ENCODE measurements at places on chromosomes 4 and X. TPM values are rescaled to one million over a fixed set of nuclear protein-coding genes. Genes with fewer than 3 reads are reported as not detected.

GRCh38 chr4:121064482-121064881 lies 7.9 kb downstream of the NDNF start:
- DNase-seq: no peak

- no peak for DNase-seq
These were observed 41.0 kb downstream of the NSG1 start for GRCh38 chr4:4427886-4428285.

- no peak for DNase-seq
These were observed 8.0 kb downstream of the SLC9B1 start for GRCh38 chr4:103011378-103012025.

DNA sequence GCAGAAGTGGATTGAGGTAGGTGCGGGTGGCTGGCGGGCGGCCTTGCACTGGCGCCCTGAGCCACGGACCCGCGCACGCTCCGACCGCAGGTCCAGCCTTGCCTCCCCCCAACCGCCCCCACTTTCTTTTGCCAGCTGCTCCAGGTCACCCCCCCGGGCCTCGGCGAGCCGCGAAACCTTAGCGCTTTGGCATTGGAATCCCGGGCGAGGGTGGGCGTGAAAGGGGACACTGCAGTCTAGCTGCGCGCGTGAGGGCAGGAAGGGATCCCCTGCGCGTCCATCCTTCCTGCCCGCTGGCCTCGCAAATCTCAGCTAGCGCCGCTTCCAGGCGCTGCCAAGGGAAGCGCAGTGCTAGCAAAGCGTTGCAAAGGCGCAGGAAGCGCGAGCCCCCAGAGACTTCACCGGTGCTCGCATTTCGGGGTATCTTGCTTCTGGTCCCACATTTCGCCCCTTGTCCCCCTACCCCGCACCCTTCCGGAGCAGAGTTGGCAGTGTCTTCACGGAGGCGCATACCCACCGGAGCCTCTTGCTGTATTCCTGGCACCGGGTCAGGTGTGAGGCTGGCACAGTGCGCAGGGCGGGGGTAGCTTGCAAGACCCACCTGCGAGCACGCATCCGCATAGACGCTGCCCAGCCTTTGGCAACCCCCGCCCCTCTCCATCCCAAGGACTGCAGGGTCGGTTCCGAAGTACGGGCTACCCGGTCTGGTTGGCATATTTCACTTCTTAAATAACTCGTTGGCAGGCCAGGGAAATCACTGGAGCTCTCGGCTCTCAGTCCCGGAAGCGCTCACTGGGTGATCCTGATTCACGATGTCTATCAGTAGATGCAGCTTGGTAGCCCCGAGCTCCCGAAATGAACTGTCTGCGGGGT lies 104.4 kb downstream of the UCHL1 start:
- peak; percentile 78 for DNase-seq

- DNase-seq: no peak
These were observed 1.4 kb downstream of the HELT start for GRCh38 chr4:185019456-185020292.

DNA sequence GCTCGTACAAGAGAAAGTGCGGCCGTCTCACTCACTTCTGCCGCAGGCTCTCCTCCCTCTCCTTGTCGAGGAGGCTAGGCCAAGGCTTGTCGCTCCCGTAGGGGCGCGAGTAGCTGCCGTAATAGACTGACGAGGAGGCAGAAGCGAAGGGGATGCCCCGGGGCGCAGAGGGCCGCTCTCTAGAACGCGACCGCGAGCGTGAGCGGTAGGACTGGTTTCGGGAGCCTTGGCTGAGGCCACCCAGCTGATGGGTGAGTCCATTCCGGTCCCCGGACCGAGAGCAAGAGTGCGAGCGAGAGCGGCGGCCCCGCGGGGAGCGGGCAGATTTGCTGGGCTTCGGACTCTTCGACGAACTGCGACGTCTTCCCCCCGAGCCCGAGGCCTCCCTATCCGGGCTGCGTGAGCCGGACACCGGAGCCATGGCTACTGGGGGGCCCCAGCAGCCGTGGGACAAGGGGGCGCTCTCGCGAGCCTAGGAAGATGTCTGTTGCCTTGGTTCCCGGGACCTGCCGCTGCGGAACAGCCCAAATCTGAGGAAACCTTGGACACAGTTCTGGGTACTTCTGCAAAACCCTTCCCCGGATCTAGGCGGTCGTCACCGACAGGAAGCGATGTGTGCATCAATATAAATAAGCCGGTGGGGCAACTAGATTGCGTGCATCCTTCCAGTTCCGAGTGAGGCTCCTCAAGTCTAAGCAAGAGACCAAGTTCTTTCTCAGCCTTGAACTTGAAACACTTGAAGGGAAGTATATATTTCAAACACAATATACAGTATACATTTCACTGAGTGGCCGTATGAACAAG lies at the start of gene NKAP:
Gene NKAP (minus strand): TSS at position 567 of the 804 bp plus-strand sequence. CDS start 146 bp downstream, at position 421.
- peak; percentile 86 for DNase-seq

DNA sequence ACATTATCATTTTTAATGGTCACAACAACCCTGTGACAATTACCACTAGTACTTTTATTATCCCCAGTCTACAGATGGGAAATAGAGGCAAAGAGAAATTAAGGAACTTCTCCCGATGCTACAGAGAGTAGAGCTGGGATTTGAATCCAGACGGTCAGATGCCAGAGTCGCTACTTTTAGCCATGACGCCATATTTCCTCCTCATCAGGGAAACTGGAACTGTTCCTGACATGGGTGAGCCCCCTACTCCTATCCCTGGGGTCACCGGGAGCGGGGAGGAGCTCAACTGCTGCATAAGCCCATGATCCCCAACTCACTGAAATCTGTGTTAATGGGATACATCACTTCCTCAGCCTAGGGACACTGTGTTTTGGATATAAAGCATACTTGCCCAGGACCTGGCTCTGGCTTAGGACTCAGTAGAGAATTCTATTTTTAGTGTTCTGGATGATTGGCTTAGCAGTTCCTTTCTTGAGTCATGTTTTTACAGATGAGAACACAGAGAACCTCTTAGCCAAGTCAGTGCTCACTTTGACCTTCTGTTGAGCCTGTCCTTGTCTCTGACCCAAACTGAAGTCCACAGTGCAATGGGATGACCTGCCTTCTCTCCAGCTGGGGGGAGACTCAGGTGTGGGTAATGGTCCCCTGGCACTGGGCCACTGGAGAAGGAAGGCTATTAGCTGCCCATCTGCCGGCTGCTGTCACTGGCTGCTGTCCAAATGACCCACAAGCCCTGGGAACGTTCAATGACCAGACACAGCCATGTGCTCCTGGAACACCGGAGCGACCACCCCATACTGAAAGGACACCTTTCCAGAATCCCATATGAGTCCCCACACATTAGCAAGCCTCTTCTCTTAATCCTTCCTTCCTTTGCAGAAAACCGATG lies 90.8 kb upstream of the SHISA3 start:
- DNase-seq: no peak

GRCh38 chrX:154420402-154420756 lies 8.1 kb upstream of the ATP6AP1 start:
- DNase-seq: no peak

DNA sequence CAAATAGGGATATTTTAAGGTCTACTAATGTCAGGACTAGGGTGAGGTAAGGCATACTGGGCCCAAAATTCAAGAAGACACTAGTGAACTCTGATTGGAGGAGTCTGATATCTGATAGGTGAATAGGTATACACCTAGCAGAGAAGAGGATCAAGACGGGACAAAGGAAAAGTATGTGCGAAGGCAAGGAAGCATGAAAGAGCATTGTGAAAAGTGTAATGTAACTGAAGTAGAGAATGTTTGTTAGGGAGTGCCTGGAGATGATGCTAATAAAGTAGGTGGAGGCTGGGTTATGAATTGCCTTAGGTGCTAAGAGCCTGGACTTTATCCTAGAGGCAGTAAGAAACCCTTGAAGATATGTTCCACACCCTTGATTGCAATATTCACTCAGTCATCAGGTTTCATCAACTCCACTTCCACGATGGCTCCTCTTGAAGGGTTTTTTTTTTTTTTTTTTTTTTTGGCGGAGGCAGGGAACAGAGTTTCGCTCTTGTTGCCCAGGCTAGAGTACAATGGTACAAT lies 49.9 kb upstream of the XIAP start:
- no peak for DNase-seq

DNA sequence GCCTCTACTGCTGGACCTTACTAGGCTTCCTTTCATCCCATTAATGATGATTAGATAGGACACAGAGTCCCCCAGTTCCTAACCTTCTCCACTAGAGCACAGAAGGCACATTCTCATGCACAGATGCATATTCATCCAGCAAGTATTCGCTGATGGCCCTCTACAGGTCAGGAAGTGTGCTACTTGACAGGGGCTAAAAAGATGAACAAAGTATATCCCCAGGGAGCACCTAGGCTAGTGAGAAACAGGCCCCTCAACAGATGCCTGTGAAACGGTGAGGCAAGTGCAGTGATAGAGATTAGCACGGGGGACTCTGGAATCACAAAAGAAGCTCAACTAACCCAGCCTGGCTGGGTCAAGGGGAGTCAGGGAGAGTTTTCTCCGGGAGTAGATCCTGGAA lies 95.8 kb downstream of the MGST2 start:
- peak; percentile 0 for DNase-seq

DNA sequence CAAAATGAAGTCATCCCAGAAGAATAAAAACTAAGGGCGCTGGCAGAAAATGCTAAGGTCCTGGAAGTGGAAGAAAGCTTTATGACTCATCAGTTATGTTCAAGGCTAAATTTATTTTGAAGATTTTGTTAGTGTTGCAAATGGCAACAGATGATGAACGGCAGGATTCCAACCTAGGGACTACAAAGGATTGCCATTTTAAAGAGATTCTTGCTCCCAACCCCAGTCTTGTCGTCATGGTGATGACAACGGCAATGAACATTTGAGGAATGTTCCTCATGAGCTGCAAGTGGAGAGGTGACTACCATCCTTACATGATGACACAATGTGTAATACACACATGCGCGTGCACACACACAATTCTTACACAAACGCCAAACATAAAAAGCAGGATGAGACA lies 54.4 kb upstream of the FTHL17 start:
- no peak for DNase-seq

GRCh38 chrX:19368576-19368975 lies 24.8 kb downstream of the PDHA1 start:
- DNase-seq: no peak

DNA sequence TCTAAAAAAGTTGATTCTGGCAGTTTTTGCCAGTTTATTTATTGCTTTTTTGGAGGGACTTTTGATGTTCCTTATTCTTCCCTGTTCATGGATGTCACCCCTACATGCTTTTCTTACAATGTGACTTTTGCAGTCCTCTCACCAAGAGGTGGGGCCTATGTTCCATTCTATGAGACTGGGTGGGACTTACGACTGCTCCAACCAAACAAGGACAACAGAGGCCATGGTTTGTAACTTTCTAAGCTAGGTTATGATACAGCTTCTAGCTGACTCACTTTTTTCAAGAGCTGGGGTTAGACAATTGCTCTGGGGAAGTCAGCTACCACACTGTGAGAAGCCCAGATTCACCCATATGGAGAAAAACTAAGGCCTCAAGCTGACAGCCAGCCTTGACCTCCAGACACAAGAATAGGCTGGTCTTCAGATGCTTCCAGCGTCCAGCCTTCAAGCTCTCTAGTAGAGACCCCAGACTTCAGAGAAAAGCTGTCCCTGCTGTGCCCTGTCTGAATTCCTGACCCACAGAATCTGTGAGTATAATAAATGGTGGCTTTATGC lies 39.5 kb downstream of the ENOPH1 start:
- DNase-seq: no peak

DNA sequence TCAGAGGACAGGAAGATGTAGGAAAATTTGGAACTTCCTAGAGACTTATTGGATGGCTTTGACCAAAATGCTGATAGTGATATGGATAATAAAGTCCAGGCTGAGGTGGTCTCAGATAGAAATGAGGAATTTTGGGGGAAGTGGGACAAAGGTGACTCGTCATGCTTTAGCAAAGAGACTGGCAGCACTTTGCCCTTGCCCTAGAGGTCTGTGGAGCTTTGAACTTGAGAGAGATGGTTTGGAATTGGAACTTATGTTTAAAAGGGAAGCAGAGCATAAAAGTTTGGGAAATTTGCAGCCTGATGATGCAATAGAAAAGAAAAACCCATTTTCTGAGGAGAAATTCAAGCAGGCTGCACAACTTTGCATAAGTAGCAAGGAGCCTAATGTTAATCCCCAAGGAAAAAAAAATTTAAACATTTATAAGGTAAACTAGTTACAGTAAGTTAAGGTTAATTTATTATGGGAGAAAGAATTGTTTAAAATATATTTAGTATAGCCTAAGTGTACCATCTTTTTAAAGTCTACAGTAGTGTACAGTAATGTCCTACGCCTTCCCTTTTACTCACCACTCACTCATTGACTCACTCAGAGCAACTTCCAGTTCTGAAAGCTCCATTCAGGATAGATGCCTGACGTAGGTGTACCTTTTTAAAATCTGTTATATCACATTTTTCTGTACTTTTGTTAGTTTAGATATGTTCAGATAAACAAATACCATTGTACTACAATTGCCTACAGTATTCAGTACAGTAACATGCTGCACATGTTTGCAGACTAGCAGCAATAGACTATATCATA lies 101.2 kb downstream of the FAM13A start:
- no peak for DNase-seq

Gene DCHS2
- total RNA-seq: 0.93 TPM

Gene XG
- total RNA-seq: 43.2 TPM

Gene CT45A1
- not detected for total RNA-seq

Gene TMPRSS11F
- total RNA-seq: 14.7 TPM

Gene BEND4
- total RNA-seq: not detected

Gene TMEM165
- 101 TPM for total RNA-seq

Gene XPNPEP2
- total RNA-seq: 0.83 TPM

Gene AWAT2
- 23.0 TPM for total RNA-seq

Gene PNCK
- total RNA-seq: 1.8 TPM
